HCT116 (cell line): ENCODE measurements at places on chromosomes 7 and 10. TPM values are rescaled to one million over a fixed set of nuclear protein-coding genes. Genes with fewer than 3 reads are reported as not detected.

GRCh38 chr10:5460468-5461202, 38.7 kb downstream of the CALML5 start:
- no peak overlapping the region for H3K27ac ChIP-seq
- no peak for DNase-seq
- H3K4me1 ChIP-seq: no peaks in the 10 kb centered on the region
- H3K36me3 ChIP-seq: peaks cover 17% of the 10 kb centered on the region; the same call in 1 of the 2 replicates
- H3K27me3 ChIP-seq: no peaks in the 10 kb centered on the region

- no peaks in the 10 kb centered on the region for H3K27me3 ChIP-seq
- no peak within 1 kb of the TSS for H3K27ac ChIP-seq
- DNase-seq: no peak
- H3K4me3 ChIP-seq: no peak within 1 kb of the TSS
- no peaks in the 10 kb centered on the region for H3K4me1 ChIP-seq
Observed at GRCh38 chr7:107469929-107470328, at the start of gene GPR22. GPR22 (plus strand) TSS chr7:107470057; CDS start chr7:107474061, 4,004 bp downstream.

- H3K36me3 ChIP-seq: no peaks in the 10 kb centered on the region
- no peaks in the 10 kb centered on the region for H3K27me3 ChIP-seq
- no peak overlapping the region for H3K27ac ChIP-seq
- H3K4me3 ChIP-seq: no peak overlapping the region
- no peaks in the 10 kb centered on the region for H3K4me1 ChIP-seq
Observed at GRCh38 chr7:17998692-17999091, 29.0 kb downstream of the PRPS1L1 start.

Gene MEST
- 49.5 TPM for total RNA-seq

GRCh38 chr7:151920488-151920887, 35.8 kb upstream of the GALNTL5 start:
- H3K27ac ChIP-seq: no peak overlapping the region
- H3K4me1 ChIP-seq: no peaks in the 10 kb centered on the region
- no peak for DNase-seq
- no peak overlapping the region for H3K4me3 ChIP-seq

- peak overlapping the region; percentile 60 for H3K27ac ChIP-seq
- H3K4me3 ChIP-seq: no peak overlapping the region
- peaks cover 16% of the 10 kb centered on the region for H3K4me1 ChIP-seq
- peak; percentile 91 for DNase-seq
- H3K27me3 ChIP-seq: no peaks in the 10 kb centered on the region
Observed at GRCh38 chr10:6239213-6239991, 36.7 kb downstream of the PFKFB3 start.

Gene CAMK2B
- total RNA-seq: 0.34 TPM

DNA sequence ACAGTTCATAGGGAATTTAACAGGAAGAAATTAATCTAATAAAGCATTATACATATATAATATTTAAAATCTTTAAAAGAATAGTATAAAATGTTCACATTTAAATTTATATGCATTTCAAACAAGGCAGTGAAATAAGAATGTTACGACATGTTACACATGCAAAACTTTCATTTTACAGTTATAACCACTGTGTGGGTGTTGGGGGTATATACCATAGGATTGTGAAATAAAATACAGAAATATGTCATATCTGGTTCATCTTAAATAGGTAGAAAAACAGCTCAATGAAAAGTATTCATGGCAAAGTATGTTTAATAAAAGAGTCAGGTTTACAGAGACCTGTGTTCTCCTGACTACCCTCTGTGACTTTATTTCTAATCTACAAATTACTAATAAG, 45.6 kb downstream of the CHCHD3 start:
- DNase-seq: no peak
- H3K27ac ChIP-seq: no peak overlapping the region
- no peaks in the 10 kb centered on the region for H3K4me1 ChIP-seq
- H3K36me3 ChIP-seq: no peaks in the 10 kb centered on the region
- no peaks in the 10 kb centered on the region for H3K27me3 ChIP-seq

DNA sequence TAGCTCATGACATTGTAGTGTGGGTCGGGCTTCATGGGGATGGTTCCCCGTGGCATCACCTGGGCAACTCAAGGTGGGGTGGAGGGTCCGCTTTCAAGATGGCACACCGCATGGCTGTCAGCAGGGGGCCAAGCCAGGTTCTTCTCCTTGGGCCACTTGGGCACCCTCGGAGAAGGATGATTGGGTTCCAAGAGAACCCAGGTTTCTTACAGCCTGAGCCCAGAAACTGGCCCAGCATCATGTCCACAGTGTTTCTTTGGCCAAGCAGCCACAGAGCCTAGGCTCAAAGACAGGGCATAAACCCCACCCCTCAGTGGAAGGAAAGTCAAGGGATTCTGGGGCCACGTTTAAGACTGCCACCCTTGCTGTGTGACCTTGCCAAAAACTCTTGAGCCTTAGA, 110.6 kb downstream of the PTPN20 start:
- no peaks in the 10 kb centered on the region for H3K27me3 ChIP-seq
- H3K4me3 ChIP-seq: no peak overlapping the region
- no peak for DNase-seq
- H3K36me3 ChIP-seq: no peaks in the 10 kb centered on the region

DNA sequence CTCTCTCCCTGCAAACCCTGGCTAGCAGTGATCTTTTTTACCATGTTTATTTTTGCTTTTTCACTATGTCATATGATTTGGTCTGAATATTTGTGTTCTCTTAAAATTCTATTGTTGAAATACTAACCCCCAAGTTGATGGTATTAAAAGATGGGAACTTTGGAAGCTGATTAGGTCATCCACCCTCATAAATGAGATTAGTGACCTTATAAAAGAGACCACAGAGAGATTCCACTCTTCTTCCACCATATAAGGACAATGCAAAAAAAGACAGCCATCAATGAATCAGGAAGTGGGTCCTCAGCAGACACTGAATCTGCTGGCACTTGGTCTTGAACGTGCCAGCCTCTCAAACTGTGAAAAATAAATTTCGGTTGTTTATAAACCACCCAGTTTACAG, 112.8 kb upstream of the KCND2 start:
- H3K4me1 ChIP-seq: no peaks in the 10 kb centered on the region
- H3K27ac ChIP-seq: no peak overlapping the region
- no peaks in the 10 kb centered on the region for H3K36me3 ChIP-seq
- no peaks in the 10 kb centered on the region for H3K27me3 ChIP-seq
- DNase-seq: no peak

- DNase-seq: peak; percentile 67
- H3K27ac ChIP-seq: no peak overlapping the region
- no peaks in the 10 kb centered on the region for H3K27me3 ChIP-seq
Observed at GRCh38 chr7:129218514-129219062, 6.2 kb upstream of the AHCYL2 start.

- H3K27me3 ChIP-seq: no peaks in the 10 kb centered on the region
- DNase-seq: no peak
- H3K36me3 ChIP-seq: peaks cover 39% of the 10 kb centered on the region; the same call in 1 of the 2 replicates
- H3K4me1 ChIP-seq: peaks cover 2% of the 10 kb centered on the region
- peak overlapping the region; percentile 85 for H3K4me3 ChIP-seq
Observed at GRCh38 chr7:100435401-100436304, 644 bp downstream of the PPP1R35 start.

DNA sequence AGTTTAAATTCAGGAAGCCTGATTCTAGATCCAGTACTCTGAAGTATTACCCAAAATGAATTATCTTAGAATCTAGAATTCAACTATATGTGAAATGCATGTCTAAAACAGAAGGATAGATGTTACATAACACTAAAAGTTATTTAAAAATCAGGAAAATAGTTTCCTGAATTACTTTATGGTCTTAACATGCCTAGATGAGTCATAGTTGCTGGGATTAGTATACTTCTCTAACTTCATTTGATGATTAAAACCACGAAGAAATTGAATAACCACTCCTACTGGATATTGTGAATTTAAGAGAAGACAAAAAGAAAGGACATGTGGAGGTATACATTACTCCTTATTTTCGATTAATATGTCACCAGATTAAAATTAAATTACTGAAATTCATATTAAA, 65.5 kb downstream of the ATAD1 start:
- H3K36me3 ChIP-seq: peaks cover 19% of the 10 kb centered on the region
- no peak for DNase-seq
- no peak overlapping the region for H3K27ac ChIP-seq
- H3K4me1 ChIP-seq: peaks cover 5% of the 10 kb centered on the region; the same call in 1 of the 2 replicates
- H3K27me3 ChIP-seq: no peaks in the 10 kb centered on the region

DNA sequence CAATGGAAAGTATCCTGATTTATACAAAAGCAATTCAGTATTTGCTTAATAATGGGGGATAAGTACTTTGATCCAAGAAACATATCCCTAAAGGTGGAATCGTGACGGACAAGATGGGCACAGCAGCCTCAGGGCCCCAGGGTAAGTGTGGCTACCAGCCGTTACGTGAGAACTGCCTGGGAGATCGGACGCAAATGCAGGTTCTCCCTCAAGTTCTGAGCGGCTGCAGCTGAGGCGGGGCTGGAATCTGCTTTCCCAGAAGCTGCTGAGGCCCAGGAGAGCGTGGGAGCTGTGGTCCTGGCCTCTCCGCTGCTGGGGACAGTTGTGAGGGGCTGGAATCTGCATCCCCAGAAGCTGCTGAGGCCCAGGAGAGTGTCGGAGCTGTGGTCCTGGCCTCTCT, 13.5 kb downstream of the FOXL3 start:
- H3K27ac ChIP-seq: no peak overlapping the region
- no peaks in the 10 kb centered on the region for H3K27me3 ChIP-seq
- no peaks in the 10 kb centered on the region for H3K4me1 ChIP-seq
- H3K36me3 ChIP-seq: no peaks in the 10 kb centered on the region

- no peaks in the 10 kb centered on the region for H3K27me3 ChIP-seq
- peak overlapping the region; percentile 56 for H3K27ac ChIP-seq
- peaks cover 13% of the 10 kb centered on the region for H3K4me1 ChIP-seq
- H3K36me3 ChIP-seq: no peaks in the 10 kb centered on the region
Observed at GRCh38 chr7:2646336-2646679, 14.5 kb downstream of the TTYH3 start.

DNA sequence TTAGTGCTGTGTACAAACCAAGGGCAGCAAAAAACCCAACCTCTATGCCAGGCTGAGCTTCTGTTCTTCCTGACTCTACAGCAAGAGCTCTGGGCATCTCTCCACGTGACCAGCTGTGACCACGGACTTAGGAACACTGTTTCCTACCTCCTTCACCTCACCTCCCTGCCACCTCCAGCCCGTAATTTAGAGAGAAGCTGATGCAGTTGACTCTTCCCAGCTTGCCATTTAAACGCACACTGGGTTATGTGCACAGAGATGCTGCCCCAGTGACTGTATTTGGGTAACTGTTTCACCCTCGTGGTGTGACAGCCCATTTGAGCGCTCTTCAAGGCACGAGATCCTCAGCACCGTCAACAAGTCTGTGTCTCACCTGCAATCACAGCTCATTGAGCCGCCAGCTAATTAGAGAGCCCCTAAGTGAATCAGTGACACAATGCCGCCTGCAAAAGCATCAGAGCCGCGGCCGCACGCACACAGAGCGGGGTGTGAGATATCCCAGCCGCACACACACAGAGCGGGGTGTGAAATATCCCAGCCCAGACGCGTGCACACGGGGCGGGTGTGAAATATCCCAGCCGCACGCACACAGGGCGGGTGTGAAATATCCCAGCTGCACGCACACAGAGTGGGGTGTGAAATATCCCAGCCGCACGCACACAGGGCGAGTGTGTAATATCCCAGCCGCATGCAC, 319.7 kb downstream of the PTPRN2 start:
- no peaks in the 10 kb centered on the region for H3K4me1 ChIP-seq
- no peak overlapping the region for H3K27ac ChIP-seq
- H3K4me3 ChIP-seq: no peak overlapping the region
- H3K36me3 ChIP-seq: no peaks in the 10 kb centered on the region
- DNase-seq: no peak

Gene OLAH
- total RNA-seq: not detected

Gene HOXA13
- 3.6 TPM for total RNA-seq

- H3K36me3 ChIP-seq: no peaks in the 10 kb centered on the region
- peaks cover 10% of the 10 kb centered on the region for H3K4me1 ChIP-seq
- H3K4me3 ChIP-seq: no peak overlapping the region
- DNase-seq: no peak
Observed at GRCh38 chr10:114271075-114271778, 32.2 kb downstream of the VWA2 start.

DNA sequence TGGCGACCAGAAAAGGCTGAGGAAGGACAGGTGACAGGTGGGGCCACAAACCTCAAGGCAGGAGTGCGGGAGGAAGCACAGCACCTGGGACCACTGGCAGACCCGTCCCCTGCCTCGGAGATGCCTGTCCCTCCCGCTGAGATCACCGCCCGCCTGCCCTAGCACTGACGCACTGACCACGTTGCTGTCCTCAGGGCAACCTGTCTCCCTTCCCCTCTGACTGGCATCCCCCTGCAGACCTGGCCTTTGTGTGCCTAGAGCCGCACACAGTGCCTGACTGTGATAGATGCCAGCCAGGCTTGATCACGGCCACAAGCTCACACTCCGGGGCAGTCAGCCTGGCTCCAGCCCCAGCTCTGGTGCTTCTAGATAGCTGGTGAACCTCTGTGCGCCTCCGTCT, 58.4 kb upstream of the EN2 start:
- no peaks in the 10 kb centered on the region for H3K36me3 ChIP-seq
- no peaks in the 10 kb centered on the region for H3K27me3 ChIP-seq
- no peak overlapping the region; the same call in 1 of the 2 replicates for H3K27ac ChIP-seq
- DNase-seq: no peak

Gene SOSTDC1
- total RNA-seq: 0.20 TPM

DNA sequence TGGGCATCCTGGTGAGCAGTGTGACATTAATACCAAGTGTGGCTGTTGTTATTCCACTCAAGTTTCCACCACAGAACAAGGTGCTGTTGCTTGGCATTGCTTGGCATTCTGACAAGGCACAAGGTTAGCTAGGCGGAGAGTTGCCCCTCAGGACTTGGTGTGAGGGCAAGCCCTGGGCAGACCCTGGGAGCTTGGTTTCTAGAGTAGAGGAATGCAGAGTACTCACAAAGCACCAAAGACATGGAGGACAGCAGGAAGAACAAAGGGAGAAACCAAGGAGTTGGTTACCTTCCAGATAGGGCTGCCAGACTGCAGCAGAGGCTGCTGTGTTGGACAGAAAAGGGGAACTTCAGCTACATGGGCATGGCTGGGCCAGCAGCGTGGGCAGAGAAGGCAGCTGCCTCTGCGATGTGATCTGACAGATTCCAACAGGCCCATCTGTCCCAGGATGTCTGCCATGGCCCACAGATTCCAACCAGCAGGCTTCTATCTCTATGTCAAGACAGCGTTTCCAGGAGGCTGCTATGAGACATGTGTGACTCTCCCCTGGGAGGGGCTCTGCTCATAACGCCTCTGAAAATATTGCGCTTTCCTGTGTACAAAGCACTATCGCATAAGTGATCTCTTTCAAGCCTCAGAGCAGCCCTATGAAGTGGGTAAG, 1.8 kb downstream of the GOLGA7B start:
- H3K36me3 ChIP-seq: no peaks in the 10 kb centered on the region
- H3K27me3 ChIP-seq: peaks cover 7% of the 10 kb centered on the region; the same call in 1 of the 2 replicates
- DNase-seq: no peak

- H3K27ac ChIP-seq: no peak overlapping the region
- H3K36me3 ChIP-seq: peaks cover 9% of the 10 kb centered on the region; the same call in 1 of the 2 replicates
- no peaks in the 10 kb centered on the region for H3K27me3 ChIP-seq
- H3K4me3 ChIP-seq: no peak overlapping the region
- H3K4me1 ChIP-seq: 0 out of 2 replicates have a peak, but pooled peaks cover 2% of the 10 kb centered on the region
- DNase-seq: no peak
Observed at GRCh38 chr7:127665922-127666321, 13.9 kb downstream of the SND1 start.

GRCh38 chr7:48252995-48253394, 81.7 kb downstream of the ABCA13 start:
- H3K27ac ChIP-seq: no peak overlapping the region
- no peaks in the 10 kb centered on the region for H3K36me3 ChIP-seq
- DNase-seq: no peak
- no peaks in the 10 kb centered on the region for H3K4me1 ChIP-seq
- no peak overlapping the region for H3K4me3 ChIP-seq
- H3K27me3 ChIP-seq: peaks cover 10% of the 10 kb centered on the region; the same call in 1 of the 2 replicates

GRCh38 chr10:21318540-21319167, 206.8 kb downstream of the SKIDA1 start:
- H3K27ac ChIP-seq: no peak overlapping the region
- no peak overlapping the region for H3K4me3 ChIP-seq
- H3K27me3 ChIP-seq: no peaks in the 10 kb centered on the region
- no peaks in the 10 kb centered on the region for H3K36me3 ChIP-seq
